ENCODE measurements at places on chromosomes 5 and 9.
A peak's percentile ranks its signal among the peaks of the same experiment; 100 is the strongest.

DNA sequence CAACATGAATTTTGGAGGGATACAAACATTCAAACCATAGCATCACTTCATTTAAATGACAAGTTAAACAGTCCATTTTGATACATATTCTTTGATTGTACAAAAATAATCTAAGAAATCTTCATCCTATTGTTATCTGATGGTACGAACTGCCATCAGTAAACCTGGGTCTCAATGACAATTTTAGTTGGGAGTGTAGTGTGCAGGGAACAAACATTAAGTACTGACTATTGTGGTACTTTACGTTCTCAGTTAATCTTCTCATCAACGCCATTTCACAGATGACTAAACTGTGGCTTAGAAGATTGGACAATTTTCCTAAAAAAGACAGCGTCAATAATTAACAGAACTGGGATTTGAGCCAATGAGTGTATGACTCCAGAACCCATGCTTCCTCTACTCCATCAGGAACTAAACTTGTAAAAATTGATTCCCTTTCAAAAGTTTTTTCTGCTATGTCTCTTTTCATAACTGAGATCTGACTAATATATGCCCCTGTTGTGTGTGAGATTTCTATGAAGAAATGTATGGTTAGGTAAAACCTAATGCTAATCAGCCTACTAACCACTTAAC, 21.1 kb downstream of the TNPO1 start:
- DNase-seq: no peak

DNA sequence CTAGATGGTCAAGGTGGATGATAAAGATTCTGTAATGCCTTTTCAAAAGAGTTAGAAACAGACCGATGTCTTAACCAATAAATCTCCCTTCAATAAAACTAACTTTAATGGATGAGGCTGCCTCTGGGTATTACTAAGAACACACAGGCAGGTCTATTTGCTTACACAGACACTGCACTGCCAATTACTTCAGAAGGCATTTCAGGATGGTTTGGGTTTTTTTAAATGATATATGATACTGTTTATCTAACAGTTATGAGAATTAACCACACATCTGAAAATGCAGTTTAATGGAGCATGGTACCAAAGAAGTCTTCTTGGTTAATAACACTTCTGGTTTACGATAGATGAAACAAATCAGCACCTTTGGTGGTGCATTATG, 367.9 kb upstream of the GRAMD2B start:
- DNase-seq: peak; percentile 16

GRCh38 chr5:76638479-76638878, 15.3 kb upstream of the F2RL2 start:
- no peak for DNase-seq

- no peak for DNase-seq
Measured at GRCh38 chr9:109383947-109384346, 63.1 kb upstream of the EPB41L4B start.

GRCh38 chr9:83538172-83538889, at the start of gene FRMD3:
FRMD3 (minus strand) TSS chr9:83538401; CDS start chr9:83538231, 170 bp downstream.
- no peak for DNase-seq

GRCh38 chr5:8729437-8729836, 816.4 kb downstream of the SEMA5A start:
- DNase-seq: no peak

GRCh38 chr5:134242146-134242545, 16.3 kb upstream of the PPP2CA start:
- no peak for DNase-seq

DNA sequence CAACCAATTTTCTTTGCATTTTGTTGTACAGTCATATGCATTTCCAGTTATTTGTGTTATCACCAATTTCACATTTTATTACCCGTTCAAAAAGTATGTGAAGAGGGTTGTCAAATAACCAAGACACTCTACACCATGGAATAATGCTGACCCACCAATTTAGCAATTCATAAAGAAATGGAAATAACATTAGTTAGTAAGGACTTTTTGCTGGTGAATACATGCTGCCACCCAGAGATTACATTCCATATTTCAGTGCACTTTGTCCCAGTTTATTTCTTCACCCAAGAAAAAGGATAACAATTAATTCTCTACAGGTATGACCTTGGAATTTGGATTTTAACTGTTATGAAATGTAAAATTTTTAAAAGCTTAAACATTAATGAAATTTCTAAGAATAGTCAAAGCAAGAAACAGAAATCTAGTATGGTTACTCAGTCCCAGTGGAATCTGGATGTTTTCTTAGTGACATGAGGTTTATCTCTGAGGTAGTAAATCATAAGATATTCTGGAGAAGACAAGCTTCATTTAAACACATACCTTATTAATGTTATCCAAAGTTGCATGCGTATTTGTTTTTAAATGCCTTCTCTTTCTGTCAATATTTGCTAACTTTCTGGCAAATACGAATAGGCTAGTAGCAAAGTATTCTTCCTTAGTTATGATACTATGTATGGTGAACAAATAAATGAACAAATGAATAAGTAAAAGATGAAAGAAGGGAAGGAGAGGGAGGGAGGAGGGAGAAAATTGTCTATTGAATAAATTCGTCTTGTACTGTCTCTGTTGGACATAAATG, 100.6 kb downstream of the CETN3 start:
- no peak for DNase-seq

DNA sequence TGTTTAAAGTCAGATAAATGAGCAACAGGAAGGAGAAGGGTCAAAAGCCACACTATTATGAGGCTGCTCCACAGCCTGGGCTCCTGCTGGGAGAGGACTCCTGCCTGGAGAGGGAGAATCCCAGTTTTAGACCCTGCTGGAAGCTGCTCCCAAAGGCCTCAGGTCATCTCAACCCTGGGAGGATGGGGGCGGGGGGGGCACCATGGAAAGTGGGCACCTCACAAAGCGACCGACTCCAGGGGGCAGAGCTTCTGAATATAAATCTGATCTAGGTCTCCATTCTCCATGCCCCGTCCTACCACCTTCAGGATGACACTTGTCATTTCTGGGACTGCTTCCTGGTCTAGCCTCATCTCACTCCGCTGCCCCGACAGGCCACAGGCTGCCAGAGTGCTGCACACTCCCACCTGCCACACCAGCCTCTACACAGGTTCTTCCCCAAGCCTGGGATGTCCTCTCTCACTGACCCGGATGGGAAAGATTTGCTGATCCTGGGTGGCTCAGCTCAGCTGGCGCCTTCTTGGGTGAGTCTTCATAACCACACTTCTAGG, 183.4 kb downstream of the GAPVD1 start:
- DNase-seq: no peak

- no peak for DNase-seq
Measured at GRCh38 chr9:85118990-85119755, 449.6 kb downstream of the NTRK2 start.

GRCh38 chr9:33742519-33742918, 52.8 kb upstream of the PRSS3 start:
- no peak for DNase-seq

- no peak for DNase-seq
Measured at GRCh38 chr9:104750185-104750767, 2.8 kb downstream of the NIPSNAP3A start.

- DNase-seq: no peak
Measured at GRCh38 chr9:77785341-77785740, 137.2 kb upstream of the GNA14 start.

GRCh38 chr9:504921-505740, 290.5 kb downstream of the DOCK8 start:
- no peak for DNase-seq

DNA sequence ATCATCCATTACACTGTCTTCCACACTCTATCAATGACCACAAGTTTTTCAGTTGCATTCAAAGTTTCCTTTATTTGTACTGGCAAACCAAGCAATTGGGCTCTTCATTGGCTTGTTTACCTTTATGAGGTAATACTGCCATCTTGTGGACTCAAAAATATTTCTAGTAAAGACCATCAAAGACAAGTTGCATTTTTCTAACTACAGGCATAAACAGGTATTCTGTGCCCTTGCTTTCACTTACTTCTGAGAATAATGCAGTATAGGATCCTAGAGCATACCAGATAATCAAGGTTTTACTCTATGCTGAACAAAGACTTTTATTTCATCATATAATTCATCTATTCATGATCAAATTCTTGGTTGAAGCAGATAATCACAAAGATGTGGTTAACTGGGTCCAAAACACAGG, 173.7 kb upstream of the POU5F2 start:
- no peak for DNase-seq

GRCh38 chr5:50964746-50965653, 298.6 kb downstream of the PARP8 start:
- no peak for DNase-seq

- no peak for DNase-seq
Measured at GRCh38 chr9:13614060-13614459, 334.6 kb upstream of the MPDZ start.
